ENCODE measurements at places on chromosomes 11 and 22. TPM values are rescaled to one million over a fixed set of nuclear protein-coding genes. Genes with fewer than 3 reads are reported as not detected.

- H3K4me1 ChIP-seq = no peaks in the 10 kb centered on the region
- H3K4me3 ChIP-seq = no peak overlapping the region
- H3K27me3 ChIP-seq = no peaks in the 10 kb centered on the region
- no peaks in the 10 kb centered on the region for H3K36me3 ChIP-seq
- H3K27ac ChIP-seq = no peak overlapping the region
- DNase-seq = no peak
These were observed 20.0 kb downstream of the TPBGL start for GRCh38 chr11:75260396-75261170.

GRCh38 chr22:45818424-45819085 is 146.9 kb downstream of the ATXN10 start:
- no peak overlapping the region for H3K4me3 ChIP-seq
- H3K36me3 ChIP-seq = no peaks in the 10 kb centered on the region
- no peaks in the 10 kb centered on the region for H3K4me1 ChIP-seq
- peak; percentile 35 for DNase-seq
- no peaks in the 10 kb centered on the region for H3K27me3 ChIP-seq
- H3K27ac ChIP-seq = 0 out of 2 replicates have a peak overlapping the region, but pooled peaks have one; percentile 74

Gene C22orf31
- polyA plus RNA-seq = not detected

DNA sequence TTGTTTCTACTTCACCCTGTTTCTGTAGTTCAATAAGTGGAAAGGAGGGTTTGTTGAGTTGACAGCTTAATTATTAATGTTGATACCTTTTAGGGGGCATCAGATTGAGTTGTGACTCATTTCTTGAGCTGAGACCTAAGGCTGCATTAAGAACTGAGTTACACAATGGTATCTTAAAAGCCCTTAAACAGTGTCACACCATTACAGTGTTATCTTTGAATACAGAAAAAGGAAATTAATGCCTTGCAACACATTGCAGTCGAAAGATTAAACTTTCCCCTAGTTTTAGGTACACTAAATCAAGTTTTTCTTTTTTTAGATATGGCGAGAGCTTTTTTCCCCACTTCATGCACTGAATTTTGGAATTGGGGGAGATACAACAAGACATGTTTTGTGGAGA is 16.7 kb downstream of the PAFAH1B2 start:
- H3K27ac ChIP-seq = no peak overlapping the region
- H3K4me3 ChIP-seq = no peak overlapping the region
- no peaks in the 10 kb centered on the region for H3K27me3 ChIP-seq

DNA sequence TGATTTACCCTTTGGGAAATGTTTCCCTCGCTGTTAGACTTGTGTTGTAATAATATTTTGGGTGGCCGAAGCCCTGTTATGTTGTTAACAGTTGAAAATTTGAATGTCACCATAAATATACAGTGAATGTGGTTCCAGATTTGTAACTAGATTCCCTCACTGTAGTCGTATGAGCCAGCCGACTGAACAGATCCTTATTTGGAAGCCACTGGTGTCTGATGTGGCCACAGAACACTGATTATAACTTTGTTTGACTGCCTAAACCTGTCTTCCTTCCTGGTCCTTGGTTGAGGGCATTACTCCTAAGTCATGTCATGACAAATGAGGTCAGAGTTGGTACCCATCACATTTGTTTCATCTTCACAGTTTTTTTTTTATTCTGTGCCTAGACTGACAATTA is 45.4 kb downstream of the YAP1 start:
- no peaks in the 10 kb centered on the region for H3K27me3 ChIP-seq
- H3K4me3 ChIP-seq = no peak overlapping the region
- no peaks in the 10 kb centered on the region for H3K36me3 ChIP-seq
- no peak for DNase-seq
- 0 out of 2 replicates have a peak, but pooled peaks cover 8% of the 10 kb centered on the region for H3K4me1 ChIP-seq
- H3K27ac ChIP-seq = peak overlapping the region; percentile 56

GRCh38 chr11:117837070-117837776 is 12.7 kb upstream of the FXYD2 start:
- no peaks in the 10 kb centered on the region for H3K4me1 ChIP-seq
- no peak overlapping the region for H3K4me3 ChIP-seq
- H3K36me3 ChIP-seq = no peaks in the 10 kb centered on the region
- DNase-seq = no peak

DNA sequence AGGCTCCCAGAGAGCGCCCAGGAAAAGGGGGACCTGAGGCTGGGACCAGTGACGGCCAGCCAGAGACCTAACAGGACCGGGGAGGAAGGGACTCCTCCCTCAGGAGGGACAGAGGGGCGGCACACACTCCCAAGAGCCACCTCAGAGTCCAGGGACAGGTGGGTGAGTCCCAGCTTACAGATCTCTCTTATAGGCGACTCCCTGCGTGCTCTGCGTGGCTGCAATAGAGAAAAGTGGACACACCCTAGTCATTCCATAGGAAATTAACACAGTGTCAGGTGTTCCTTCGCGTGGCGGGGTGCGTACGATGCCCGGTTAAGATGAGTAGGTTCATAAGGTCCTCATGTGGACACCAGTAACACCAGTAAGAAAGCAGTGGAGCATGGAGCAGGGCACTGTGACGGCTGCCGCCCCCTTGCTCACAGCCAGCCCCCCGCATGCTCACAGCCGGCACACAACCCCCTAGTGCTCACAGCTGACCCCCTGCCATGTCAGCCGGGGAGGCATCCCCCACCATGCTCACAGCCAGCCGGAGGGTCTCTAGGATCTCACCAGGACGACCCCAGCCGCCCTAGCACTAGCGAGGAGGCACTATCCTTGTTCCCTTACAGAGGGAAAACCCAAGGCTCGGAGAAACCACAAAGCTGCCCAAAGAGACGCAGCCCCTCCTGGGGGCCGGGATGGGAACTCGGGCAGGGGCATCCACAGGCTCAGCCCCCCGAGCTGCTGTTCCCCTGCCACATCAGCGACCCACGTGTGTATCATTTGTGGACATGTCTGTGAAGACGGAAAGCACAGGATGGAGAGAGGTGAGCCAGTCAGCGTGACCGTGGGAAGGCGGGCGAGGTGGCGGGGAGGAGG is 426.8 kb downstream of the TBC1D22A start:
- no peak overlapping the region for H3K27ac ChIP-seq
- no peak for DNase-seq
- H3K4me3 ChIP-seq = no peak overlapping the region
- H3K4me1 ChIP-seq = no peaks in the 10 kb centered on the region
- H3K36me3 ChIP-seq = 0 out of 2 replicates have a peak, but pooled peaks cover 3% of the 10 kb centered on the region

DNA sequence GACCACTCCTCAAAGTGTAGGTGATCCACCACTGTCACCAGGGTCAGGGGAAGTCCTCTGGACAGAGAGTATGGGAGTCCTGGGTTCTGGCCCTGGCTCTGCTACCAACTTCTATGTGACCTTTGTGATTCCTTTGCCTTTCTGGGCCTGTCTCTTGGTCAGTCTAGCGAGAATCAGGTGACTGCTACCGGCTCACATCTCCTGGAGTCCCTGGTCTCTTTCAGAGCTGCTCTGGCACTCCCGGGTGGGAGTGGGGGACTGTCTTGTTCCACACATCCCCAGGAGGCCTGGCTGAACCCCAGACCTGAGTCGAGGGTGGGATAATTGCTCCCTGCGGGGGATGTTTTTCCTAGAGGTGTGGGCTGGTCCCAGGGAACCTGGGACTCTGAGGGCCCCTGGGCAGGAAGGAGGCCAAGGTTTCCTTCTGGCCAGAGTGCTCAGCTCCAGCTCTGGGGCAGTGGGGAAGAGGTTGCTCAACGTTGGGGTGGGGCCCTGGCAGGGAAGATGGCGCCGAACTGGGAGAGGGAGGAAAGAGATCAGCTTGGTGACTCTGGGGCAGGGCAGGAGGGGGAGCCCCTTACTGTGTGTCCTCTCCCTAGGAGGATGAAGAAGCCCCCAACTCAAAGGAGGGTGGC is 2.1 kb downstream of the SOX10 start:
- DNase-seq = no peak
- H3K27me3 ChIP-seq = peaks cover 25% of the 10 kb centered on the region
- peaks cover 10% of the 10 kb centered on the region for H3K4me1 ChIP-seq
- H3K36me3 ChIP-seq = no peaks in the 10 kb centered on the region
- no peak overlapping the region for H3K4me3 ChIP-seq

Gene DDTL
- polyA plus RNA-seq = 3.3 TPM

Gene TOMM22
- polyA plus RNA-seq = 131 TPM

- H3K27ac ChIP-seq = no peak overlapping the region
- H3K36me3 ChIP-seq = no peaks in the 10 kb centered on the region
- no peak overlapping the region for H3K4me3 ChIP-seq
- H3K27me3 ChIP-seq = peaks cover 41% of the 10 kb centered on the region
- peaks cover 20% of the 10 kb centered on the region for H3K4me1 ChIP-seq
These were observed 3.2 kb upstream of the ST14 start for GRCh38 chr11:130156108-130157022.

DNA sequence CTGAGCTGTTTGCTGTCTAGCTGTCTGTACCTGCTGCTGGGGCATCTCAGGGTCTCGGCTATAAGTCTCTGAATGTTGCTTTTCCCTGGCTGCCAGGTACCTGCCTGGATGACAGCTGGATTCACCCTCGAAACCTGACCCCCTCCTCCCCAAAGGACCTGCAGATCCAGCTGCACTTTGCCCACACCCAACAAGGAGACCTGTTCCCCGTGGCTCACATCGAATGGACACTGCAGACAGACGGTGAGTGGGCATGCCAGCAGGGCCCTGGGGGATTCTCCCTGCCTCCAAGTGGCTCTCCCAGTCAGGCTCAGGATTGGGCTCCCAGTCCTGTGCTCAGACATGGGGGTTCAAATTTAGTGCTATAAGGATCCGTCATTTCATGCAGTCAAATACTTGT is 12.9 kb downstream of the IL17RA start:
- H3K4me3 ChIP-seq = no peak overlapping the region
- no peaks in the 10 kb centered on the region for H3K4me1 ChIP-seq
- H3K27me3 ChIP-seq = no peaks in the 10 kb centered on the region
- no peaks in the 10 kb centered on the region for H3K36me3 ChIP-seq
- H3K27ac ChIP-seq = no peak overlapping the region
- no peak for DNase-seq

DNA sequence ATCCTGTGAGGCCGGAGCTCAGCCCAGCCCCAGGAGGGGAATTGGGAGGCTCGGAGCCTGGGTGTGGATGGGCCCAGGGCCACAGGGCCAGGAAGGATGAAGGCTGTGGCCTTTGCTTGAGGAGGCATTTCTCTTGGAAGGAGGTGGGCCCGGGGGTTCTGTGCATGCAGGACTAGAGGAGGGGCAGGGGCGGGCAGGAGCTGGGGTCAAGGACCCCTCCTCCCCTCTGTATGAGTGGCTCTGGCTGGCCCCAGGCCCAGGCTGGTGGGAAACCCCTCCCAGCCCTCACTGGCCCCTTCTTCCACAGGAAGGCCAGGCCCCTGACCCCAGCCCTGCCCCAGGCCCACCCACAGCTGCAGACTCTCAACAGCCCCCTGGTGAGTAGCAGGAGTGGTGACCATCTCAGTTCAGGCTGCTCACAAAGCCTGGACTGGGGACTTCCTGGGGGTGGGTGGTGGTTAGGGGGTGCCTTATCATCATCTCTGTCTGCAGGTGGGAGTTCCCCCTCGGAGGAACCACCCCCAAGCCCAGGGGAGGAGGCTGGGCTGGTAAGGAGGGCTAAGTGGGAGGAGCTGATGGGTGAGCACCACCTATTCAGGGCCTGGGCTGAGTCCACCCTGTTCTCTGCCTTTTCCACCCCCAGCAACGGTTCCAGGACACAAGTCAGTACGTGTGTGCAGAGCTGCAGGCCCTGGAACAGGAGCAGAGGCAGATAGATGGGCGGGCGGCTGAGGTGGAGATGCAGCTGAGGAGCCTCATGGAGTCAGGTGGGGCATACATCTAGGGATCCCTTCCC is 6.0 kb downstream of the KCNK7 start:
- DNase-seq = no peak
- no peaks in the 10 kb centered on the region for H3K36me3 ChIP-seq
- H3K4me3 ChIP-seq = no peak overlapping the region
- peaks cover 77% of the 10 kb centered on the region for H3K27me3 ChIP-seq
- H3K4me1 ChIP-seq = peaks cover 13% of the 10 kb centered on the region
- no peak overlapping the region for H3K27ac ChIP-seq

- DNase-seq = no peak
- H3K27ac ChIP-seq = no peak overlapping the region
- H3K27me3 ChIP-seq = no peaks in the 10 kb centered on the region
- H3K4me1 ChIP-seq = no peaks in the 10 kb centered on the region
These were observed 333 bp upstream of the CD3E start for GRCh38 chr11:118304227-118304567.

DNA sequence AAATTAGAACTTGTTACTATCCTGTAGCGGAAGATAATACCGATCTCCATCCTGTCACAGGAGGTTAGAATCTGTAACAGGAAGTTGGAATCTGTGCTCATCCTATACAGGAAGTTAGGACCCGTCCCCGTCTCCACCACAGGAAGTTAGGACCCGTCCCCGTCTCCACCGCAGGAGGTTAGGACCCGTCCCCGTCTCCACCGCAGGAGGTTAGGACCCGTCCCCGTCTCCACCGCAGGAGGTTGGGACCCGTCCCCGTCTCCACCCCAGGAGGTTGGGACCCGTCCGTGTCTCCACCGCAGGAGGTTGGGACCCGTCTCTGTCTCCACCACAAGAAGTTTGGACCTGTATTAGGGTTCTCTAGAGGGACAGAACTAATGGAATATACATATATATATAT is 52.2 kb downstream of the FBLN1 start:
- no peak overlapping the region for H3K27ac ChIP-seq
- H3K4me3 ChIP-seq = no peak overlapping the region
- no peaks in the 10 kb centered on the region for H3K27me3 ChIP-seq
- H3K36me3 ChIP-seq = peaks cover 5% of the 10 kb centered on the region
- no peak for DNase-seq
- H3K4me1 ChIP-seq = peaks cover 3% of the 10 kb centered on the region

DNA sequence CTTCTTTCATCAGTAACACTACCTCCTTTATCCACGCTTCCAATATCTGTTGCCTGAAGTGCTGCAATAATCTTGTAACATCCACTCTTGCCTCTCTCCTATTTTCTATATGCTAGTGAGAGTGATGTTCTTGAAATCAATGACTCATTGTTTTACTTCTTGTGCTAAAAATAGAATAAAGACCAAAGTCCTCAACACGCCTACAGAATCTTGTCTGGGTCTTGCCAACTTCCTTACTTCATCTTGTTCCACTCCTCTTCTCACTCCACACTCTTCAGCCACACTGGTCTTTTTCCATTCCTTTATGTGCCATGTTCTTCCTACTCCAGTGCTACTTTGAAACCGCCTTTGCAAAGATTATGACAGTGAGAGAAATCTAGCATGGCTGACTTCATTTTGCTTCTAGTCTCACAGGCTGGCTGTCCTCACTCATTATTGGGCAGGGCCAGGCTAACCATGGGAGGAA is 136.4 kb downstream of the CCDC81 start:
- H3K27me3 ChIP-seq = no peaks in the 10 kb centered on the region
- peaks cover 22% of the 10 kb centered on the region for H3K4me1 ChIP-seq
- no peak for DNase-seq
- H3K36me3 ChIP-seq = 0 out of 2 replicates have a peak, but pooled peaks cover 6% of the 10 kb centered on the region

DNA sequence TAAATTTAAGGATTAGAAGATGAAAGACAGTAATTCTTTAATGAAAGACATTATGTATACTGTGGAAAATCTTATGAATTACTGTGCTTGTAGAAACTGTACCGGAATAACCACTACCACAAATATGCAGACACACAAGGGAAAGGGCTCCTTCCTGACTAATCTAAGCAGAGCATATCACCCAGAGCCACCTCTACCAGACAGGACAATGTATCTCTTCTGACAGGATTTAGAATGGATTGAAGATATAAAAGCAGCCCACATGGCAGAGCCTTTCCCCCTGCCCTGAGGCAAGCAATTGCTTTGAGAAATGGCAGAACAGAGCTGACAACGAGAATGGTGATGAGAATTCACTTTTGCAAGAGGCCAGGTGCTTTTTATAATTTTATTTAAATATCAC is 144.1 kb downstream of the NOX4 start:
- H3K27me3 ChIP-seq = no peaks in the 10 kb centered on the region
- no peak overlapping the region for H3K27ac ChIP-seq
- no peak for DNase-seq
- H3K36me3 ChIP-seq = no peaks in the 10 kb centered on the region
- 0 out of 2 replicates have a peak, but pooled peaks cover 5% of the 10 kb centered on the region for H3K4me1 ChIP-seq

- 0 out of 2 replicates have a peak, but pooled peaks cover 5% of the 10 kb centered on the region for H3K36me3 ChIP-seq
- H3K4me3 ChIP-seq = no peak overlapping the region
- no peaks in the 10 kb centered on the region for H3K4me1 ChIP-seq
These were observed 64.6 kb downstream of the CLPB start for GRCh38 chr11:72369743-72370142.

Gene BSX
- not detected for polyA plus RNA-seq
